ENCODE measurements at places on chromosomes 11 and 22.

GRCh38 chr11:94871491-94872185 is 101.7 kb downstream of the CWC15 start:
- DNase-seq = no peak

DNA sequence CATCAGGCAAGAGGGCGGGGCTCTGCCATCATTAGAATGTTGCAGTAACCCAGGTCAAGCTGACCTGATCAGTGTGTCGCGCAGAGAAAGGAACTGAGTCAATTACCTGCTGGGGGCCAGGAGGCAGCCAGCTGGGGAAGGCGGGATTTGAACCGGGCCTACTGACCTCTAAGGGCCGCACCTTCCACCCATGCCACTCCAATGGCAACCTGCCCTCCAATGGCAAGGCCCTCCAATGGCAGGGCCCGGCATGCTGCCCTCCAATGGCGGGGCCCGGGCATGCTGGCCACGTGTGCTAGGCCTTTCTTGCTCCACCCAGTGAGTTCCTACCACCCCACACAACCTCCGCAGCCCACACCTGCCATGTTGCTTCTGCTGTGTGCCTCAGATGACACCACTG is 407.6 kb downstream of the CTTN start:
- DNase-seq = no peak

DNA sequence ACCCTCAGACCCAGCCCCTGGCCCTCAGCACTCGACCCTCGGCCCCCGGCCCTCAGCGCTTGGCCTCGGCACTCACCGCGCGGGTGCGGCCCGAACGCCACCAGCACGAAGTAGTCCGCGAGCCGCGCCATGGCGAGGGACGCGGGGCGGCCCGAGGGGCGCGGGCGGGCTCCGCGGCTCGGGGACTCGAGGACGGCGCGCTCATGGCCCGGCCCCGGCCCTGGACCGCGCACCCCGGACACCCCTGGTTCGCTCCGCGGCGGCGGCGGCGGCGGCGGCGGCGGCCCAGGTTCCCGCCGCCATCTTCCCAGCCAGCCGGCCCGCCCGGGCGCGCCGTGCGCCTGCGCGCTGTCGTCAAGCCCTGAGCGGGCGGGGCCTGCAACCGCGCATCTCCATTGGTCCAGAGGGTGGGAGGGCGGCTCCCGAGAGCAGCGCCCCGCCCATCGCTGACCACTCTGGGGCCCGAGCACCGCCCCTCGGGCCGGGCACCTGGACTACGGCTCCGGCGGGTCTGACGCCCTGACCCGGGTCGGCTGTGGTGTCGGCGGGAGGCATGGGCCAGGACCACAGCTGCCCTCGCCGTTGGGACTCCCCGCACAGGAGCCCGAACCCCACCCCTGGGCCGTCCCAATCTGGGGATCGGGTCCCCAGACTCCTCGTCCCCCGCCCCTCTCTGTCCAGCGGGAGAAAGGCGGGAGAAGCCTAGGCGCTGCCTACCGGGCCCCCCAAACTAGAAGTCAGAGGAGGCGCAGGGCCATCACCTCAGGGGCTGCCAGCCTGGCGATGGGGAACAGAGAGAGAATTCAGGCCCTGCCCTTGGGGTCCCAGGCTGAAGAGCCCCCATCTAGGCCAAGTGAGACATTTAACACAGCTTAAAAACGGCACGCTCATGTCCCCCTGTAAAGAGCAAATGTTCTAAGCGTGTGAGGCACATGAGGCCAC is at the start of gene SBF1:
SBF1 (minus strand) TSS at position 326 of the 942 bp plus-strand sequence; CDS start at position 131, 195 bp downstream.
- peak; percentile 94 for DNase-seq

DNA sequence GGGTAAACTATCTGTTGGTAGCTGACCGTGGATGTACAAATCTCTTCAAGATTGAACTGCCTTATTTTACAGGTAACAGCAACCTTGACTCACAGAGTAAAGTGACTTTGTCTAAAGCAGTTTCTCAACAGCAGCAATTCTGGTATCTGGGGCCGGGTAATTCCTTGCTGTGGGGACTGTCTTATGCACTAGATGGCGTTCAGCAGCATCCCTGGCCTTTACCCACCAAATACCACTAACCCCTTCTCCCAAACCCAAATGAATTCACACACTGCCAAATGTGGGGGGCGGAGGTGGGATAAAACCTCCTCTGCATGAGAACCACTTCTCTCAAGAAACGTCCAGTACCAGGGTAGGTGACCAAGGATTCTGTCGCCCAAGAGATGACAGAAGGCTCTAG is 1.7 kb upstream of the INCENP start:
- DNase-seq = no peak

GRCh38 chr11:2547806-2548205 is 103.0 kb downstream of the KCNQ1 start:
- peak; percentile 12 for DNase-seq

DNA sequence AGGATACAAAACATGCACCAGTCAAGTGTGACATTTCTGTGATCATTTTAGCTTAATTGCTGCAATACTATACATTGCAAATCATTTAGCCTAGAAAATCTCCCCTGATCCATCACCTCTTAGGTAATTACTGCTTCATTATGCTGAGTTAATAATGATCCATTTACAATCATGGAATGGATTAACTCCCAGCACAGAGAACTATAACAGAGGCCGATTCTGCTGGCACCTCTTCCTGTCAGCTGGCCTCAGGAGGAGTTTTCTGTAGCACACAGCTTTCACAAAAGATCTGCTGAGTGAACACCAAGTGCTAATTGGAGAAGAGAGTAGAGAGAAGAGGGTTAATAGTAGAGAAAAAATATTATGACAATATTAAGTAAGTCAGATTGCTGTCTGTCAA is 591.8 kb upstream of the KIRREL3 start:
- DNase-seq = no peak

DNA sequence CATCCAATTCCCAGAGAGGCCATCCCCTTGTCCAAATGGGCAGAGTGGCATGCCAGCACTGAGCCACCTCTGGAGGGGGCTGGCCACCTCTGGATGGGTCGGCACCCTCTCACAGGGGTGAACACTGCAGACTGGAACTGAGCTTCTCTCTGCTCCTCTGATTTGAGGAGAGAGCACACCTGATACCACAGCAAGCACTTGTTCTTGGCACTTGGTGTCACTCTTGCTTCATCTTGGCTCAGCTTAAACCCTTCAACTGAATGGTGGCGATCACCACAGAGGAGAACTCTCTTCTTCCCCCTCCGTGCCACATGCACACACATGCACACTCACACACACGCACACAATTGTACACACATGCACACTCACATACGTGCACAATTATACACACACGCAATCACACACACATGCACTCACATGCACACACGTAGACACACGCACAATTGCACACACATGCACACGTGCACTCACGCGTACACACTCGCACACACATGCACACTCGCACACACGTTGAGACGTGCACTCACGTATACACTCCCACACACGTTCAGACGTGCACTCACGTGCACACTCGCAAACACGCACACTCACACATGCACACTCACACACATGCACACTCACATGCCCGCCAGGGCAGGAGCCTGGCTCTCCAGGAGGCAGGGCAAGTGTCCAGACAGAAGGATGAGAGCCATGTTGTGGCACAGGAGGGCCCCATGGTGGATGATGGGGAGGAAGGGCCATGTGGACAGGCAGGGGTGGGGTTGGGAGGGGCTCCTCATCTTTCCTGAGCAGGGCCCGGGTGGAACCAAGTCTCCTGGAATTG is 23.4 kb downstream of the OVOL1 start:
- DNase-seq = no peak

DNA sequence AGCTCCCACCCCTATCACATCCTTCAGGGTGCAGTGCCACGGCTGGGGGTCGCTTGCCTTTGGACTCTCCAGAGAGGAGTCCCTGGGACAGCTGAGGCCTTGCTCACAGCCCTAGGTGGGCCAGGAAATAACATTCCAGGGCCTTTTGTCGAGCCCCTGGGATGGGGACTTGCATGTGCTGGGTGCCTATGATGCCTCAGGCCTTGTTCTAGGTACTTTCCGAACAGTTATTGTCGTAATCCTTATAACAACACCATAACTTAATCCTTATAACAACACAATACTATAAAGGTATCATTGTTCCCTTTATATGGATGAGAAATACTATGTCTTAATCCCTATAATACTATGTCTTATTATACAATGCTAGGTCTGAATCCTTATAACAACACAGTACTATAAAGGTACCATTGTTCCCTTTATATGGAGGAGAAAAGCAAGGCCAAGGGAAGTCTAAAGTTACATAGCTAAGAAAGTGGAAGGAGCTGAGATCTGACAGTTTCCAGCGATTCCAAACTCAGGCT is 236.5 kb downstream of the ST3GAL4 start:
- DNase-seq = no peak

DNA sequence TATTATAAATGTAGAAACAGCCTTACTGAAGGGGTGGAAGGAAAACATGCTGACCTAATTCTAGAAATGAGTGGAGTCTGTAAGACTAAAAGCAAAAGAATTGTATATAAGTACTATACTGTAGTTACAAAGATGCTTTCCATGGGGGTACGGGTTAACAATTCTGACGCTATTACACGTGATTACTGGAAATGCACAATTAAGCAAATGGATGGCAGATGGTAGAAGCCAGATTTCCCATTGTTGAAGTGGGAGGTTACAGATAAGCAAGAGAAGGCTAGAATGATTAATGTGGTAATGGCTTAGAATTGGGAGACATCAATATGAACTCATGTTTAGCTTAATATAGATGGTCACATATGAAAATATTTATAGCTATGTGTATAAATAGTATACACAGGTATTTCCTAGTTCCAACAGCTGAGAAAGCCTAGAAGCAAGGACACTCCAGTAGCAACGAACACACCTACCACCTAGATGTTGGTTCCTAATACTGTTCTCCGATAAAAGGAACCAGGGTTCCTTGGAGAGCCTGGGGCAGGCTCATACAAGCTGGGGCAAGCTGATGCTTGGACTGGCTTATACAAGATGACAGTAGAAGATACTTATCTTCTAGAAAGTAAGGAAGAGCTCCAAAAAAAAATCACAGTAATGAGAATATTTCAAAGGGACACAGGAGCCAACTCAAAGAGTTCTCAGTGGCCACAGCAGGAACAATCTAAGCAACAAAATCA is 13.5 kb downstream of the SMC1B start:
- DNase-seq = no peak

- DNase-seq = no peak
These were observed 41.6 kb downstream of the MRGPRX2 start for GRCh38 chr11:19018901-19019300.

GRCh38 chr22:21003782-21004181 is 1.9 kb upstream of the THAP7 start:
- peak; percentile 27 for DNase-seq

DNA sequence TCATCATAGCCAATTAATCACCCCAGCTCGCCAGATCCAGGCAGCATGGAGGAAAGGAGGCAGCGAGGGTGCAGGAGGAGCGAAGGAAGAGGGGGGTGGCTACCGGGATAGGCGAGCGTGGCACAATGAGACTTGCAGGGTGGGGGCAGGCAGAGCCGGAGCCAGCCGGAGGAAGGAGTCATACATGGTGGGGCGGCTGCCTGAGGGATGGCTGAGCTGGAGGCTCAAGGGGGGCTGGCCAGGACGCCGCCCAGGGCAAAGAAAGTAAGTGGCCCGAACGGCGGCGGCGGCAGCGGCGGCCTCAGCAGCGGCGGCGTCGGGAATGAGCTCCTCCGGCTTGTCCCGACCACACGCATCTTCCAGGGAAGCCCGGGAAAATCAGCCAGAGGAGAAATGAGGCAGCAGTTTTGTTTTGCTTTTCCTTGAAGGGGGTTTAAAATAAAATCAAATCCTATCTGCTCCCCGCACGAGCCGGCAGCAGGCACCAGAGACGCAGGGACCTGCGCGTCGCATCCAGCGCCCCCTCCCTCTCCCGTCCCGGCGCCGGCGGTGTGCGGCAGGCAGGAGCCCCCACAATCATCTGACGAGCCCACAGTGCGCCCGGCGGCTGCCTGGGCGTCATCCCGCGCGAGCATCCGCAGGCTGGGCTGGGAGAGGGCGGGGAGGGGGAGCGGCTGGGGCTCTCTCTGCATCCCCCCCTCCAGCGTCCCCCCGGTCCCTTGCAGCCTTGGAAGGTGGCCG is 263.6 kb downstream of the CTTN start:
- no peak for DNase-seq

GRCh38 chr22:42363892-42364291 is 68.3 kb downstream of the NFAM1 start:
- DNase-seq = no peak

GRCh38 chr11:107836851-107837250 is 21.7 kb downstream of the SLC35F2 start:
- no peak for DNase-seq

DNA sequence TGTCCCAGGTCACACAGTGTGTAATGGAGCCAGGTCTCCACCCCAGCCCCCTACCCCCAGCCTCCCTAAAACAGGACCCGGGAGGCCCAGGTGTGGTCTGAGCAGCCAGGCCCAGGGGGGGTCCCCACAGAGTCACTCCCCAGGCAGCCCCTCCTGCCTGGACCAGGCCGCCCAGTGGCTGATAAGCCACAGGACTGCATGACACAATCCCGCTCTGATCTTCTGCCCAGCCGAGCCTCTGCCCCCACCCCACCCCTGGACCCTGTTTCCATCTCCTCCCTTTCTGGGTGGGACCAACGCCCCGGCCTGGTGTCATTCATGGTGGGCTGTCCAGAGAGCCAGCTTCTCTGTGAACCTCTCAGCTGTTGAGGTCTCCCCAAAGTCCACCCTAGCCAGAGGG is 7.8 kb upstream of the LIF start:
- DNase-seq = no peak

DNA sequence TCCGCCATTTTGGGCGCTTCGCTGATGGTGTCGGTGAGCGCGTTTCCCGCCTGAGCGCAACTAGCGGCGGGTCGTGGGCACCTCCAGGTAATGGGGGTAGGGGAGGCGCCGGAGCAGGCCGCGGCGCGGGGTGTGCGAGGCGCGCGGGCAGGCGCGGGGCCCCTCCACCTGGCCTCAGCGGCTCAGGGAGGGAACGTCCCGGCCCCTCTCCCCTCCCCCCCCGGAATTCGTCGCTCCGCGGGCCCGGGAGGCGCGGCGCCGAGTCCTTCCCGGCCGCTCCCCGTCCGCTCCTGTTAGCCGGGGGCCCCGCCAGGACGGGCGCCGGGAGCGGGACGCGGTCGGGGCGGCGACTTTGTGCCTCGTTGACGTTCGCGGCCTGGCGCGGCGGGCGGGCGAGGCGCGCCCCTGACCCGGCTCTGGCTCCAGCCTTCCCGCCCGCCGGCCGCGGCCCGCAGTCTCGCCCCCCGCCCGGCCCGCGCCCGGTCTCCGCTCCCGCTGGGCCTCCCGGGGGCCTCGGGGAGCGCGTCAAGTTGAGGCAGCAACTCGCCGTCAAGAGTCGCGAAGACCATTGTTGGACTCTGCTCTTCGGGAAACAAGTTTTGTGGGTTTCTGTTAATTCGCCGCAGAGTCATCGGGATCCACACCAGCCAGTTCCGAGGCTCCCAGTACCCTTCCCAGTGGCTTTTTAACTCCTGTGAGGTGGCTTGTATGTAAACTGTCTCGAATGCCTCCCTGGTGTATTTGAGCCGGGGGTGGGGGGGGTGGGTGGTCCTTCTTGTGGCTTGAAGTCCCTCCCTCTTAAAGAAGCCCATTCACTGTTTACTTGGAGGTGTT is at the start of gene PPP6R3:
PPP6R3 (plus strand) TSS at position 12 of the 834 bp plus-strand sequence. CDS start 76,913 bp downstream, outside the sequence.
- peak; percentile 60 for DNase-seq

All from femur (tissue), 1 donor.